Esophagus squamous epithelium (tissue), 5 donors: ENCODE measurements at places on chromosomes 3 and 15.
A peak's percentile ranks its signal among the peaks of the same experiment; 100 is the strongest.

DNA sequence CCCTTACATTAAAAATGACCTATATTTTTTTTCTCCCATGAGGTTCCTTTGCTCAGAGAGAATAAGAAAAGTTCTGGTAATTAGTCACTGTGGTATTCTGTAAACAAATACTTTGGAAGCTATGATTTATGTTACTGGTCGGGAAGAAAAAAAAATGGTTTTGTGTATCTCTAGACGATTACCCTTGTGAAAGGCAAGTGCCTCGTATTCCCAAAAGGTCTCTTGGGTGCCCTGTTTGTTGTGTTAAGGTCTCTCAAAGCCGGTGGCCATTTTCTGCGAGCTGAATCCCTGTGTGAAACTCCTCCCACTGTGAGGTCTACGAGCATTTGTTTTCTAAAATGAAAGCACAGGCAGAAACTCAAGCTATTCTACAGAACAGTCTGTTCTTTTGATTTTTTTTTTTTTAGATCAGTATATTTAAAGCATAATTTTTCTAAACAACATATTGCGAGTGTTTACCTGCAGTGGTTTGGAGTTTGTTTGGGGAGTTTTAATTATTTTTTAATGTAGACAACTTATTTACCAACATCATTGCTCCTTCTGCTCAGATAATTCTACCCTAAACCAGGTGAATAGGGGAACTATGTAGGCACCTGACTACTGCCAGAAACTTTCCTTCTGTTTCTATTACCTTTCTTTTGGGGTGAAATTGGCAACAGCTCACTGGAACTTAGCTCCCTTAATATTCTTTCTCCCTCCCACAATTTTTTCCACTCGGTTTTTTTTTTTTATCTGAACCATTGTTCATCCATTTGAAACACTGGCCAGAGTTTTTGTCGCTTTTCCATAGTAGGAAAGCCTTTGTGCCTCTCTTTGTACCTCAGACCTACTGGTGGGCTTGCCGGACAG is 44.0 kb downstream of the ZBTB38 start:
- DNase-seq, result peak; percentile 8

- DNase-seq, result no peak
Measured at GRCh38 chr3:152555666-152556291, 279.2 kb upstream of the P2RY1 start.

DNA sequence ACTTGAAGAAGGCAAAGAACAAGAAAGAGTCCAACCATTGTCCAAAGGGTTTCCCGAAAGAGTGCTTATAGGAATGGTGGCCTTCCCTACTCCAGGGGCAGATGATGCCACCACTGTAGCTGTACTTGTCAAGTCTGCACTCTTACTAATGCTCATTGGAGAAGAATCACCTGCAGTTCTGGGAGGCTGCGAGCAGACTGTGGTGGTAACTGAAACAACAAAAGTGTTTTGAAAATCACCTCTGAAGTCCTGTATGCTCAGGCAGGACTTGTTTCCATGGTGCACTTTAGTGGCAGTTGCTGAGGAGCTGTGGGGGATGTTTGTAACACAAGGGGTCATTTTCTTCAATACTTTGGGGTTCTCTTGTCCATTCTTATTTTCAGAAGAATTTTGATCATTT is 36.0 kb downstream of the USF3 start:
- no peak for DNase-seq

GRCh38 chr15:98835876-98836275 is 171.7 kb downstream of the PGPEP1L start:
- DNase-seq, result no peak
